ENCODE measurements at places on chromosomes 2 and 18. TPM values are rescaled to one million over a fixed set of nuclear protein-coding genes. Genes with fewer than 3 reads are reported as not detected.

KIF5C gene
- 0.09 TPM for total RNA-seq

REG3A gene
- not detected for total RNA-seq

TUBB8B gene
- not detected for total RNA-seq

SLC9A2 gene
- total RNA-seq: not detected
